ENCODE measurements at places on chromosomes 3 and 15.
A peak's percentile ranks its signal among the peaks of the same experiment; 100 is the strongest.

GRCh38 chr15:49814709-49815108 is 193.9 kb downstream of the DTWD1 start:
- DNase-seq = no peak

- DNase-seq = no peak
These were observed 176.1 kb upstream of the CCDC54 start for GRCh38 chr3:107201146-107201545.

- DNase-seq = no peak
These were observed 66.2 kb upstream of the TSC22D2 start for GRCh38 chr3:150341891-150342290.

- DNase-seq = no peak
These were observed 28.6 kb upstream of the UTS2B start for GRCh38 chr3:191358929-191359328.

DNA sequence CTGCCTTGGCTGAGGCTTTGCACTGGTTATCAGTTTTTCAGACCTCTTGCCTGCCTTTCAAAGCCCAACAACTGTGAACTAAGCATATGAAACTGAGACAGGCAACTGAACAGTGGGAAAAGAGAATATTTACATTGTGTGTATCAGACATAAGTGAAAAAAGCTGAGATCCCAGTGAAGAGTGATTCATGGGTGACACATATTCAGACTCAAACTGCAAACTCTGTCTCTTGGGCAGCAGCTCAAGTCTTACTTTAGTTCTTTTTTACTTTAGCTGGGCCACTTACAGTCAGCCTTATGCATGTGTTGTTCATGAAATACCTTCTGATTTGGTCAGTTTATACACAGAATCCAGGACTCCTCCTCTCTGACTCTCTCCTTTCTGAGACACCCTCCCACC is 19.2 kb downstream of the SUCLG2 start:
- DNase-seq = peak; percentile 58

- no peak for DNase-seq
These were observed 4.6 kb downstream of the SPSB4 start for GRCh38 chr3:141055536-141056445.

GRCh38 chr15:100601163-100601562 is 821 bp downstream of the LINS1 start:
- no peak for DNase-seq

GRCh38 chr3:10224794-10225665 is 23.2 kb upstream of the TATDN2 start:
- DNase-seq = no peak

DNA sequence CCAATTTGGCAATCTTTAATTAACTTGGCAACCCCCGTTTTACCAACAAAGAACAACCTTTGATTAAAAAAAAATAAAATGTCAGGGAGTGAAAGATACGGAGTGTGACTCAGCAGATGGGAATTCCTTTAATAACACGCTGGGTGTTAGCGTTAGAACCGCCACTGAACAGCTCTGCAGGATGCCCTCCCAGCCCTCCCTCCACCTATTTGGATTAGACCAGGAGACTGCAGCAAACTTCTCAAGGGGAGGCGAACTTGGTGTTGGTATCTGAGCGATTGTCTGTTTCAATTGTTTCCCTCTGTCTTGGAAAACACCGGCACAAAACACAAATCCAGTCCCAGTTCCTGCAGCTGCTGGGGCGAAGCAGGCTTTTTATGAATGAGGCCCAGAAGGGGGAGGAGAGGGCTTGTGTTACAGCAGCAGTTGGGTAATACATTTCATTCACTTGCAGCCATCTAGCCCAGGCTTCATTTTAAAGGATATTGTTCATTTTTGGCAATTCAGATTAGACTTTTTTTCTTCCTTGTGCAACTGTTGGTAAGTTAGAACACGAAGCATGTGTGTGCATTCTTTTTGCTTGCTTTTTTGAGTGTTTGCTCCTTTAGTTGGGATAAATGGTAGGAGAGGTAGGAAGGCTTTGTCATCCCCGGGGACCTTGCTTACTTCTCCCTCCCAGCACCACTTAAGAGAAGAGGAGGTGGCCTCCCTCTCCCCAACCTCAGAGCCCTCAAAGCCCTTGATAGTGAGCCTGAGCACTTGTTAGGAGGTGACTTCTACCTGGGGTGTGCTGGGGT is 152.3 kb downstream of the IGF1R start:
- DNase-seq = no peak

GRCh38 chr15:76398317-76399104 is 61.9 kb downstream of the ISL2 start:
- no peak for DNase-seq

GRCh38 chr3:50267280-50267913 is 1.6 kb upstream of the SEMA3B start:
- no peak for DNase-seq

DNA sequence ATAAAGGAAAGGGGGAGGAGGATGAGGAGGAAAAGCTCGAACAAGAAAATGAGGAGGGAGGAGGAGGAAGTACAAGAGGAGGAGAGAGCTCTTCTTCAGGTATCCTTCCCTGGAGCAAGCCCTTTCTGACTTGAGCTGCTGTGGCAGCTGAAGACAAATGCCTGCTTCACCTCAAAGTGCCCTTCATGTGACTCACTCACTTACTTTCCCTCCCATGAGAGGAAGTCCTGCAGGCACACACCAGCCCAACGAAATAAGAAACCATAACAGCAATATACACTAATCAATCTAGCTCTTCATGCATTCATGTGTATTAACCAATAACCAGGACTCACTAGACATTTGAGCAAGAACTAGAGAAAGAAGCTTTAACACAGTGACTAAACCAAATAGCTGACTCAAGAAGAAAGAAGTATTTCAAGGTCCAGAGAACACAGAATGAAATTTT is 251.9 kb downstream of the IGSF11 start:
- DNase-seq = no peak

GRCh38 chr3:197518881-197519421 is 36.8 kb downstream of the BDH1 start:
- DNase-seq = no peak

GRCh38 chr15:31131853-31132375 is 30.4 kb upstream of the TRPM1 start:
- DNase-seq = no peak

GRCh38 chr15:52503788-52504496 is 24.7 kb downstream of the MYO5A start:
- peak; percentile 34 for DNase-seq

DNA sequence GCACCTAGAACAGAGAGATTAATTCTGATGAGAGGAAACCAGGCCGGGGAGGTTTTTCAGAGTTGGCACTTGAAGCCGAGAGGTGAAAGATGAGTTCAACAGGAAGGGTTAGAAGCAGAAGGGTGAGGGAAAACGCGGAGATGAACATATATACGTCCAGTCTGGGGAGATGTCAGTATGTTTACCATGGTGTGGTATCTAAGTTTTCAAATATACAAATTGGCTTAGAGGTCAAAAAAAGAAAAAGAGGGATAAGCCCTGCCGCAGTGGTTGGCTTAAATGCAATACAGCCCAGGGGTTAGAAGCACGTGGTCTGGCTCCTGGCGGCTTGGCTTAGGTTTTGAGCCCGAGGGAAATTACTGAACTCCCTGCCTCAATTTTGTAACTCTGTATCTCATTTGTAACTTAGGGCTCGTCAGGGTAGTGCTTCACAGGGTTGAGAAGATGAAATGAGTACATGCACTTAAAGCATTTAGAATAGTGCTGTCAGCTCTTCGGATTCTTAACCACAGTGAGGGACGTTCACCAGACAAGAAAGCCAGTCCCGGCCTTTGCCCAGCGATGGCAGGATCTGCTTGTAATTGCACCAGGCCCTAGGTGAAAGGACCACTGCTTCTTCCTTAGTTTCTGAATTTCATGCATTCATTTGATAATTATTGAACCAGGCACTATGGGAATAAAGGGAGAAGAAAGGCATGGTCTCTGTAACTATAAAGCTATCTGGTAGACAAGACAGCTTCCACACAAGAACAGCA is 6.4 kb downstream of the HES1 start:
- no peak for DNase-seq

- no peak for DNase-seq
These were observed 77.4 kb downstream of the CHCHD6 start for GRCh38 chr3:126781406-126781805.

- DNase-seq = no peak
These were observed 3.2 kb downstream of the CPEB1 start for GRCh38 chr15:82643992-82644391.

DNA sequence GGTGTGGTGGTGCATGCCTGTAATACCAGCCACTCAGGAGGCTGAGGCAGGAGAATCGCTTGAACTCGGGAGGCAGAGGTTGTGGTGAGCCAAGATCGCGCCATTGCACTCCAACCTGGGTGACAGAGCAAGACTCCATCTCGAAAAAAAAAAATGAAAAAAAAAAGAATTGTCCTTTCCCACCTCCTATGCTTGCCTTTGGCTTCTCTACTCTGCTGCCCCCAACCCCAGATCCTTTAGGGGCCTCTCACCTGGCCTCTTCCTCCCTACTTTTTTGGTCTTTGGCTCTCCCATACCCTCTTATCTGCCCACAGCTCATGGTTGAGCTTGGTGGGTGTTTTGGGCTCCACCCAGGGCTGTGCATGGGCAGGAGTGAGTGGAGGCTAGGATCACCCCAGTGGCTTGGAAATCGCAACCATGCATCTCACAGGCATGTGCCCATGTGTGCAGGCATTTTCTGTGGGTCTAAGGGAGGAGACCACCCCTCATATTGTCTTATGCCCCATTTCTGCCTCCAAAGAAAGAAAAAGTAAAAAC is 2.1 kb upstream of the SHISA5 start:
- no peak for DNase-seq

GRCh38 chr3:159792070-159792469 is 196.6 kb upstream of the IL12A start:
- DNase-seq = no peak

GRCh38 chr3:68743521-68743920 is 188.8 kb downstream of the TAFA4 start:
- no peak for DNase-seq

DNA sequence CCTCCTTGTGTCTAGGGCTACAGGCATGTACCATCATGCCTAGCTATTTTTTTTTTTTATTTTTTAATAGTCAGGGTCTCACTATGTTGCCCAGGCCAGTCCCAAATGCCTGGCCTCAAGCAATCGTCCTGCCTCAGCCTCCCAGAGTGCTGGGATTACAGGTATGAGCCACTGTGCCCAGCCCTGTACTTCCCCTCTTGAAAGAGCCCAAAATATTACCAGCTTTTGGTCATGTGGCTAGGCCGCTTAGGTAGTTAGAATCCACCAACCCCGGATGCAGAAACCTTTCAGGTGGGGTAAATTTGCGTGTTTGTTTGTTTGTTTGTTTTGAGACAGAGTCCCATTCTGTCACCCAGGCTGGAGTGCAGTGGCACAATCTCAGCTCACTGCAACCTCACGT is 132.8 kb upstream of the C2CD4B start:
- no peak for DNase-seq

DNA sequence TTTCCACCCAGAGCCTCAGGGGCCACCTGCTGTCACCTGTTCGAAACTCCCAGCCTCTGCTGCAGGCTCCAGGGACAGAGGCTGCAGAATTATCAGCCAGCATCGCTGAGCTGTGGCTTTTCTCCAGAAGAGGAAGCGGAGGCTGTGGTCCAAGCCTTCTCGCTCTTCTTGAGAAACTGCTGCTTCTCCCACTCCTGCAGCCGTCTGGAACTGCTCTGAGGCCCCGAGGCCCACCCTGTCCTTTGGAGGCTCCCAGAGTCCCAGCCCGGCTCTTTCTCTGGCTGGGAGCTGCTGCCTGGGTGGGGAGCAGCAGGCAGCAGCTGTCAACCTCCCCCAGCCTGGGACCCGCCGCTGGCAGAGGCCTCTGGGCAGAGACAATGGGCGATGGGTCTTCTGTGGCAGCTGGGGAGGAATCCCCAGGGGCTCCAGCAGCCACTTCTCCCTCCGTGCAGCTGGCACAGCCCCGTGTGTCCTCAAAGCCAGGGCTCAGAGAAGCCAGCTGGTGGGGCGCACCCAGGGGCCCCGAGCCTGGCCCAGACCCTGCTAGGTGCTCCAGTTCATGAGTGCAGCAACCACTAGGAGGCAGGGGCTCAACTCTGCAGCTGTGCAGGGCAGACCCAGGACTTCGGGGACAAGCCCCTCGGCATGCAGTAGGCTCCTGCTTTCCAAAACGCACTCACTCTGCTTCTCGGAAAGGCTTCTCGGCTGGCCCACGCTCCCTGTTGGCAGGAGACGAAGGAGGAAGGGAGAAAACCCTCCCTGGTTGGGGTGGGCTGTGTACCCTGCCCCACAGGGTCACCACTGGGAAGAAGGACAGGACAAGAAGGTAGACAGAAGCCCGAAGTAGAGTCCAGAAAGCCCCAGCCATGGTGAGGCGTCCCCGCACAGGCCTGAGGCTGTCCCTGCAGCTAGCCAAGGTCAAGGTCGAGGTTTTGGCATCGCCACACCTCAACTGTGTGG is 49.9 kb upstream of the FURIN start:
- DNase-seq = no peak

DNA sequence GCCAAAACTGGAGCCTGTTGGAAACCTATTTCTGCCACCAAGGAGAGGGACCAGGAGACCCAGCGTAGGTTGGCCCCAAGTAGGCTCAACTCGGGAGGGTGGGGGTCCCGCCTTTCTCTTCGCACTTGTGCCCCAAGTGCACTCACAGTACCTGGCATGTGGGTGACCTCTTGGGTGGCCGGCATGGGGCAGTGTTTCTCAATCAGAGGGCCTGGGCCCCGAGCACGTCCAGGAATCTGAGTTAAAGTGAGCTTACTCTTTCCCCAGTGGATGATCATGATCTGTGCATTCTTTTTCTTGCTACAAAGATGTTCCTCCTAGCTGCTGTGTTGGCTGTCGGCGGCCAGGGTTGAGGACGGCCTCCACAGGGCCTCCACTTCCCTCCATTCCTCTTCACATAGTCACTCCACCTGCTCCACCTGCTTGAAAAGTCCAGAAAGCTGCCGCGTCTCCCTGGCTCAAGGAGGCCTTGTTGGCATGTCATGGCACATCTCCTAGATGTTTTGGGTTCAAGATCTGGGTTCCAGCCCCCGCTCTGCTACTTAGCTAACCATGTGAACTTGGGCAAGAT is 66.5 kb upstream of the SEC61A1 start:
- DNase-seq = no peak

- DNase-seq = no peak
These were observed 201.2 kb downstream of the SATB1 start for GRCh38 chr3:18223974-18224373.

DNA sequence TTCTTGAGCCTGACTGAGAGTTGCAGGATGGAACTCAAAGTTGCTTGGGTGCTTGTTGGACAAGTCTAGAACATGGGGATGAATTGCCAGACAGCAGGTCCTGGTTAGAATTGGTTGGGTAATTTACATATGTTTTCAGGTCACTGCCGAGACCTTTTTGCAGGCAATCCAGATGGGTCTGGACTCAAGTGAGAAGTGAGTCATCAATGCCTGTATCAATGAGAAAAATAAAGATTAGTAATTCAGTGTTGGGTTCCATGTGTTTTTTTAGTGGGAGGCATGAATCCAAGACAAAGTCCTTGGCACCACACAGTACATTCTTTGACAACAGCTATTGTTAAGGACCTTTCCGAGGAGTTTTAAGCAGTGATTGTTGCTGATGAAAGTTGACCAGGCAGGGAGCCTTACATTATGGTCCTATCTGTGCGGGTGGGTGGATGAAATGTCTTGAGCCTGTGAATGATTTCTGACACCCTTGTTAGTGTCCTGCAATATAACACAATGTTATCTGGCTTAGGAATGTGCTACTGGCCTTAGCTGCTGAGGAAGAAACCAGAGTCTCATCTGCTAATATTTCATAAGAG is 77.7 kb downstream of the CRYGS start:
- DNase-seq = no peak

- no peak for DNase-seq
These were observed 13.7 kb upstream of the SEMA3B start for GRCh38 chr3:50255251-50255615.

- no peak for DNase-seq
These were observed 24.6 kb downstream of the ITPR1 start for GRCh38 chr3:4517643-4518311.

Data from epithelial cell of prostate (primary cell).